NCI-H510A (cell line): ENCODE measurements at places on chromosomes 2 and 18.

- DNase-seq: no peak
These were observed 172 bp downstream of the PRKD3 start for GRCh38 chr2:37324536-37324785.

- DNase-seq: no peak
These were observed 51.8 kb upstream of the GPR17 start for GRCh38 chr2:127594116-127594591.

DNA sequence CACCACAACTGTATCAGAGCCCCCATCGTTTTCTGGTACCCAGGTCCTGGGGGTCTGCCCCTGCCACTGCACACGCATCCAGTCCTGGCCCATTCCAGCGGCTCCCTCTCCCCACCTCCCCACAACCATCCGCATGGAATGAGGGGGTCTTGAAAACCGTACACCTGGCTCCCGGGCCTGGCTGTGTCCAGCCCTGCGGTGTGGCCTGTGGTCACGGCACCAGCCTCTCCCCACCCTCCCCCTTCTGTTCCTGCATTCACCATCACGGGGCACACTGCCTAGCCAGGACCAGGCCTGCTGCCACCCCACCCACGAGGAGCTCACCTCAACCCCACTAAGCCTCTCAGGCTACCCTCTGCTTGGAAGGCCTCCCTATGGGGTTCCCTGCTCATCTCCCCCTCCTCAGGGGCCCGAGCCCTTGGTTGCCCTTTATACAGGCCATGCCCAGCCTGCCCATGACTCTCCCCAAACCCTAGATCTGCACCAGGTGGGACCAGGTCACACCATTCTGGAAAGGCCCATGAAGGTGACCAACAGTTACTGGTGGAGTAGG lies 11.4 kb downstream of the GPR35 start:
- DNase-seq: no peak

DNA sequence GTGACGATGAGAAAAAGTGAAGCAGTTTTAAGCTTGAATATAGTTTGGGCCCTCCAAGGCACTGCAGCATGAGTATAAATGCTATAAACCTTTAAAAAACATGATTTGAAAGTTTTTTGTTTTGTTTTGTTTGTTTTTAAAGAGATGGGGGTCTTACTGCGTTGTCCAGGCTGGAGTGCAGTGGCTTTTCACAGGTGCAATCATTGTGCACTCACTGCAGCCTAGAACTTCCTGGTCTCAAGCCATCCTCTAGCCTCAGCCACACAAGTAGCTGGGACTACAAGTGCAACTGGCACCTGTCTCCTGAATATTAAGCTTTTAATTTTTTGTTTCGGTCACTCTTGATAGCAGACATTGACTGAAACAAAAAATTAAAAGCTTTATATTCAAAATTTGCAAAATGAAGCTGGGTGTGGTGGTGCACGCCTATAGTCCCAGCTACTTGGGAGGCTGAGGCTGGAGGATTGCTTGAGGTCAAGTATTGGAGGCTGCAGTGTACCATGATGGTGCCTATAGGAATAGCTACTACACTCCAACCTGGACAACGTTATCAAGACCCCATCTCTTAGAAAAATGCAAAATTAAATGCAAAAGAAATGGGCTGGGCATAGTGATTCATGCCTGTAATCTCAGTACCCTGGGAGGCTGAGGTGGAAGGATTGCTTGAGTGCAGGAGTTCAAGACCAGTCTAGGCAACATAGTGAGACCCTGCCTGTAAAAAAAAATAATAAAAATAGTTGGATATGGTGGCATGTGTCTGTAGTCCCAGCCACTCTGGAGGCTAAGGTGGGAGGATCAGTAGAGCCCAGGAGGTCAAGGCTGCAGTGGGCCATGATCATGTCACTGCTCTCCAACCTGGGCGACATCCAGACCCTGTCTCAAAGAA lies 15.0 kb downstream of the FZD5 start:
- DNase-seq: no peak
